ENCODE measurements at places on chromosomes 6 and 20. TPM values are rescaled to one million over a fixed set of nuclear protein-coding genes. Genes with fewer than 3 reads are reported as not detected.

Gene CDC5L
- total RNA-seq, result 18.1 TPM

Gene CD24
- total RNA-seq, result 243 TPM

Gene CYP21A2
- total RNA-seq, result not detected

Gene HLA-DQB2
- not detected for total RNA-seq

Gene GCLC
- 103 TPM for total RNA-seq

Gene RSPO3
- total RNA-seq, result 66.8 TPM

Gene ZNF334
- not detected for total RNA-seq

Gene DYNLT2
- total RNA-seq, result 0.67 TPM

Gene SYNDIG1
- total RNA-seq, result 1.6 TPM

Gene COL9A3
- total RNA-seq, result 0.70 TPM

Gene PBX2
- total RNA-seq, result 15.7 TPM

Gene SAPCD1
- 3.0 TPM for total RNA-seq

Gene PBOV1
- not detected for total RNA-seq

Gene XKR7
- 0.01 TPM for total RNA-seq

Gene ISM1
- total RNA-seq, result 0.24 TPM

Gene NRSN2
- 59.8 TPM for total RNA-seq

Gene COX4I2
- not detected for total RNA-seq

Gene KIF13A
- total RNA-seq, result 17.5 TPM

Data from A549 treated with Hydrocortisone at 1 μM for 4 hours (cell line).